ENCODE measurements at places on chromosomes 12 and 14.

DNA sequence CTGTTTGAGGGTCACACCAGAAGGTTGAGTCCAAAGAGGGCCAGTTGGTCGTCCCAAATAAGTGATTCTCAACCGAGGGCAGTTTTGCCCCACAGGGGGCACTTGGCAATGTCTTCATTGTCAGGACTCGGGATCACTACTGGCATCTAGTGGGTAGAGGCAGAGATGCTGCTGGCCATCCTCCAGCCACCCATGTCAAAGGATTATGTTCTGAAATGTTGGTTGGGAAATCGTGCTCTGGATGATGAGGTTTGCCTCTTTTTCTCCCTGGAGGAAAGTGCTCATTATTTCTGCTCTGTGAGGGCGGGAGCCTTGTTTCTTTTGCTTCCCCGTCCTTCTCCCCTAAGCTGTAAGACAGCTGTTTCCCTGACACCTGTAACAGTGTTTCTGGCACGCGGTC is 3.6 kb downstream of the ZNF839 start:
- no peak for DNase-seq

DNA sequence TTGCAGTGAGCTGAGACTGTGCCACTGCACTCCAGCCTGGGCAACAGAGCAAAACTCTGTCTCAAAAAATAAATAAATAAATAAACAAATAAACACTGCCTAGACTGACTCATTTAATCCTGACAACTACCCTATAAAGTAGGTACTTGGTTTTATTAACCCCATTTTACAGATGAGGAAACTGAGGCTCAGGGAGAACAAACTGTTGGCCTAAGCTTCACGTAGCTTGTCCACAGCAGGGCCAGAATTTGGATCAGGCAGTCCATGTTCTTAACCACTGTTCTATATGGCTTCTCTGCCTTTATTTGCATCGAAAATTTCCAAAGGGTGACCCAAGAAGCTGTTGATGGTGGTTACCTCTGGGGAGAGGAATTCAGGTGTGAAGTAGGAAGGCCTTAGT is 5.7 kb upstream of the POP5 start:
- no peak for DNase-seq

GRCh38 chr14:56198438-56198837 is 80.2 kb downstream of the PELI2 start:
- no peak for DNase-seq

DNA sequence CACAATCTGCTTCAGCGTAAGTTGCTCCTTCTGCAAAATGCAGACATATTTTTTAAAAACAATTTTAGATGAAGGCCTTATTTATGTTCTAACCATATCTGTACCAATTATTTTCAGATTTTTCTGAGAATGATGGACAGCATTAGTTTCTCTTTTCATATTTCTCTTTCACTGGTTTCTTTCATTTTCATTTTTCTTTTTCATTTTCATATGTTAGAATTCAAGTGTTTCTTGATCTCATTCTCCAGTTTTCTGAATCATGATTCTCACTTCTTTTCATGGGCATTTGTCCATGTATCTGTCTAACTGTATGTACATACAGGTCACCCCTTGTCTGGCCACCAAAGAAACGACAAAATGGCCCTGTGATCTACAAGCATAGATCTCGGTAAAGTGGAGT is 346.6 kb downstream of the NAV3 start:
- no peak for DNase-seq

DNA sequence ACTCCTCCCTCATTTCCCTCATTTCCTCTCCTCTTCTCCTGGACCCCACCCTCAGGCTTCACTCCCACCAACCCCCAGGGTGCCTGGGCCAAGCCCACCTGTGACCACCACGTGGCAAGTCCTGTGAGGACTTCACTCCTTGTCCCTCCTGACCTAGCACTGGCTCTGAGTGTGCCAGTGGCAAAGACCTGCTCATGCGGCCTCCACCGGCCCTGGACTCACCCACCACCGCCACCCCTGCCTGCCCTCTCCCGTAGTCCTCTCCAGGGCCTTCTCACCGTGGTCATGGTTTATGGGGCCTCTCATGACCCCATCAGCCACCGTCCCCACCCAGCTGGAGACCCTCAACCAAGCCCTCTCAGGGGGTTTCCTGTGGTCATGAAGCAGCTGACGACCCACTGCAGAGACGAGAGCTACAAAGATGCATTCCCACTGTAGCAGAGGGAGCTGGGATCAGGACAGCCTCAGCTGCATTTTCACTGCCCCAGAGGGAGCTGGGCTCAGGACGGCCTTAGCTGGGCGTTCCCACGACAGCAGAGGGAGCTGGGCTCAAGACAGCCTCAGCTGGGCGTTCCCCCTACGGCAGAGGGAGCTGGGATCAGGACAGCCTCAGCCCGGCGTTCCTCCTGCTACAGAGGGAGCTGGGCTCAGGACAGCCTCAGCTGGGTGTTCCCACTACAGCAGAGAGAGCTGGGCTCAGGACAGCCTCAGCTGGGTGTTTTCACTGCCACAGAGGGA is 3.2 kb upstream of the C14orf180 start:
- no peak for DNase-seq

- DNase-seq, result no peak
Observed at GRCh38 chr14:22769369-22769768, 2.9 kb downstream of the OXA1L start.

DNA sequence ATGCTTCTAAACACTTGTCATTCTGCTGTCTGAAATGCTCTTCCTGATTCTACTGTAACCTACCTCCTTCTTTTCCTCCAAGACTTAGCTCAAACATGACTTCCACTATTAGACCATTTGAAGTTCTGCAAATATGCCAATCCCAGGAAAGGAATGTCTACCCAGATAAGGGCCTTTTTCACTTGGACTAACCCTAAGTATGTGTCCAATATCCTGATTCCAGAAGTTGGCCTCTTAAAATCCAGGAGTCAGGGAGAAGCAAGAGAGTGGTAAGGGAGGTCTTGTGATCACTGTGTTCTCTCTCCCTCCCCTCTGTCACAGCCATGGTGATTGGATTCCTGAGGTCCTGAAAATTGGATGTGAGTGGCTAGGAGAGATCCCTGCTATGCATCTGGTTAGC is 30.2 kb downstream of the ADCY6 start:
- DNase-seq, result no peak

DNA sequence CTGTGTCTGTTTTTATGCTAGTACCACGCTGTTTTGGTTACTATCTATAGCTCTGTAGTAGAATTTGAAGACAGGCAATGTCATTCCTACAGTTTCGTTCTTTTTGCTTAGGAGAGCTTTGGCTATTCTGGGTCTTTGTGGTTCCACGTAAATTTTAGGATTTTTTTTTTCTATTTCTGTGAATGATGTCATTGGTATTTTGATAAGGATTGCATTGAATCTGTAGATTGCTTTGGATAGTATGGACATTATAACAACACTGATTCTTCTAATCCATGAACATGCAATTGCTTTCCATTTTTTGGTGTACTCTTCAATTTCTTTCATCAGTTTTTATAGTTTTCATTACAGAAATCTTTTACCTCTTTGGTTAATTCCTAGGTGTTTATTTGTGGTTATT is 345.2 kb downstream of the TMEM121 start:
- no peak for DNase-seq

- peak; percentile 87 for DNase-seq
Observed at GRCh38 chr12:32025906-32026305, 66.7 kb downstream of the RESF1 start.

- no peak for DNase-seq
Observed at GRCh38 chr14:69398818-69399210, 322 bp downstream of the SLC39A9 start.

- DNase-seq, result no peak
Observed at GRCh38 chr12:104167519-104168458, 29.8 kb upstream of the NFYB start.

- no peak for DNase-seq
Observed at GRCh38 chr12:111447571-111448265, 42.0 kb downstream of the SH2B3 start.

GRCh38 chr12:111488271-111488670 is 82.5 kb downstream of the SH2B3 start:
- no peak for DNase-seq

DNA sequence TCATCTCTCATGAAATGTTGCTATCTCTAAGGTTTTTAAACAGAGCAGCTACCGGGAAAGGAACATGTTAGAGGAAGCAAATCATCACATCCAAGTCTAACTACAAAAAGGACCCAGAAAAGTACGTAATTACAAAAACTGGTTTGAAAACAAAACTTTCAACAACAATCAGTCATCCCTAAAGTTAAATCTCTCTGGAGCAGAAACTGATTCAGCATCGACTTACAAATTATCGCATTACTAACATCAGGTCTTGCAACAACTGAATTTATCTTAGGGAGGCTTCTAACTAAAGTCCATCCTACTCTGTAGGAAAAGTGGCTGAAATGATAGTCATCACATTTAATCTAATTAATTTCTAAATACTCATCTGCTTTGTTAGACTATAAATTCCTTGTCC is 137.0 kb downstream of the MED13L start:
- no peak for DNase-seq

- DNase-seq, result no peak
Observed at GRCh38 chr12:27085654-27086053, 3.3 kb upstream of the C12orf71 start.

GRCh38 chr12:65715961-65716360 is 108.3 kb upstream of the HMGA2 start:
- DNase-seq, result no peak

DNA sequence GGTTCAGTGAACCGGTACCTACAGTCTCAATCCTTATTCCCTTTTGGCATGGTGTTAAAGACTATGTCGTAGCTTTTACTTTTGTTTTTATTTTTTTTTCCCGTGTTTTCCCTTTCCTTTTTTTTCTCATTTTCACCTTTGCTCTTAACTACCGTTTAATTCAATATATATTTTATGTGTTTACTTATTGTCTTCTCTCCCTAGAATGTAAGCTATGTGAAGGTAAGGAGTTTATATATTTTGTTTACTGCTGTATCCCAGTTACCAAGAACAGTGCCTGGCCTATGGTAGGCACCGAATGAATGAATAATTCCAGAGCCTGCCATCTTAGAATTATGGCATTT is 261 bp upstream of the MLH3 start:
- DNase-seq, result no peak

DNA sequence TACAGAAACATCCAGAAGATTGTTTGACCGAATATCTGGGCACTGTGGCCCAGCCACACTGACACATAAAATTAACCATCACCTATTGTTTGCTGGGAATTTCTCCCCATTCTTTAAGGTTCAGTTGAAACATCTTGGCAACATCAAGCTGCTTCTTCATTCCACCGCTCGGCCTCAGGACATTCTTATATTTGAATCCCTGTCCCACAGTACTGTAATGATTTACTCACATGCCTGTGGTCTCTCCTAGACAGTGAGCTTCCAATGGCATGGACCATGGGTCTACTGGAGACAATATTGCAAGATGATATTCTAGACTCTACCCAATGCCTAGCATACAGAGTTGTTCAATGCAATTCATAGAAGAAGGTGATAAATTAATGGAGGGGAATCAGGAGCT is 56.1 kb downstream of the EMP1 start:
- no peak for DNase-seq

All from naive thymus-derived CD8-positive, alpha-beta T cell (primary cell).